ENCODE measurements at places on chromosomes 5 and 9. TPM values are rescaled to one million over a fixed set of nuclear protein-coding genes. Genes with fewer than 3 reads are reported as not detected.

GRCh38 chr9:104750185-104750767 is 2.8 kb downstream of the NIPSNAP3A start:
- no peak for DNase-seq

GRCh38 chr5:15938961-15939360 is 240.6 kb downstream of the MARCHF11 start:
- DNase-seq: no peak

DNA sequence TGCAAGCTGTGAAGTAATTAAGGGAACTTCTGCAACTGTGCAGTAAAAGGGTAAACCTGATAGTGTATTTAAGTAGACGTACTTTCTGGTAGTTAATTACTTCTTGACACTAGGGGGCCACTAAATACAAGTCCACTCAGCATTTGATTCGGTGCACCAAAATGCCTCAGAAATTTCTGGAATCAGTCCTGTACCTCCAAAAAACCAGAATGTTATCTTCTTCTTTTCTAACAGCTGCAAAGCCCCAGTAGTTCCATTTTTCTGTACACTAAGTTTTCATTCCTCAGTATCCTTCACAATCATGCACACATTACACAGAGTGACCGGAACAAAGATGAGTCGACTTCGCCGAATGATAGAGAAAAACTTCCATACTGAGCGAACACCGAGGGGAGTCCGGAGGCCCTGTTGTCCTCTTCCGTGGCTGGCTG is 484 bp downstream of the GFM2 start:
- DNase-seq: no peak

Gene FAT2
- total RNA-seq: 0.84 TPM

DNA sequence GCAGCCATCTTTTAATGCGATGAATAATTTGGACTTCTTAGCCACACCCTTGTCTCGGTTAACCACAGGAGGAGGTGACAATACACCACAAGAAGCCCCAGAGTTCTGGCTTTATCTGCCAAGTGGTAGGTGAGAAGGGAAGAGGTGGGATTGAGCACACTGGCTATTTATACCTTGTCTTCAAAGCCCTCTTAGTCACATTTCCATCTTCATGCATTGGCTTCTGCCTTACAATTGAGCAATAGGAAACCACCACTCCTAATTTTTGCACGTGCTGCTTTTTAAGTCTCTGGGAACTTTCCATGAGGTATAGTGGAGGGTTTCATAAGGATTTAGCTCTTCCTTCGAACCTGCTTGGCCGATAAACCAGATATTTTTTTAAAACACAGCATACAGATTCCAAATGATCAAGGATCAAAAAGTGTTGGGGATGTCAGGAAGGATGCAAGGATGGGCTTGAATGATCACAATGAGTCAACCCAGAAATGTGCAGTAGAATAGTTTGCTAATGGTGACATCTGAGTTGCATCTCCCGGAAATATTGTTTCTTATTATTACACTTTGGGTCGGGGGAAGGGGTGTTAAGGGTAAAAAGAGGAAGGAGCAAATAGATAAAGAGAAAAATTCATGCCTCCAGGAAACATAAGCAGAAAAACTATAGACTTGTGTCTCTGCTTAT is 25.5 kb downstream of the PLAC8L1 start:
- peak; percentile 29 for DNase-seq

DNA sequence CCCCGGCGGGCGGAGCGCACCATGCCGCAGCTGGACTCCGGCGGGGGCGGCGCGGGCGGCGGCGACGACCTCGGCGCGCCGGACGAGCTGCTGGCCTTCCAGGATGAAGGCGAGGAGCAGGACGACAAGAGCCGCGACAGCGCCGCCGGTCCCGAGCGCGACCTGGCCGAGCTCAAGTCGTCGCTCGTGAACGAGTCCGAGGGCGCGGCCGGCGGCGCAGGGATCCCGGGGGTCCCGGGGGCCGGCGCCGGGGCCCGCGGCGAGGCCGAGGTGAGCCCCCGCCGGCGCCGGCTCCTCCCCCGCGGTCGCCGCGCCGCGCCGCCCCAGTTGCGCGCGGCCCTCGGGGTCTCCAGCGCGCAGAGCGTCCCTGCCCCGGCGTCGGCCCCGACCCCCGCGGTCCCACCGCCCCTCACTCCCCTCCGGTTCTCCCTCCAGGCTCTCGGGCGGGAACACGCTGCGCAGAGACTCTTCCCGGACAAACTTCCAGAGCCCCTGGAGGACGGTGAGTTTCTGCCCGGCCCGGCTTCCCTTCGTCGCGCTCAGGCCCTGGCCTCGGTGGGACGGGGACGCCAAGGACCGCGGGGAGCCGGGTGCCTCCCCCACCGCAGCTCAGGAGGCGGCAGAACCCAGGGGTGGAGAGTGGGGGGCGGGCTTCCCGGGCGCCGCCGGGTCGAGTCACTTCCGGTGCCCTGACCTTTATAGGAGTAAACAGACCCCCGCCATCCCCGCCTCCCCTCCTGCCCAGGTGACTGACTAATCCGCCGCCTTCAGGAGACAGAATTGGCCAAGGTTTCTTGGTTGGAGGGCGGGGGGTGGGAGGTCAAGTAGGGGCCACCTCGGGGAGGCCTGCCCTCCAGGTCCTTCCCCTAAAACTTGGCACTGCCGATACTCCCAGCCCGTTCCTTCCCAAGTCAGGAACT is 665 bp downstream of the TCF7 start:
- no peak for DNase-seq

Gene ELOVL7
- 11.3 TPM for total RNA-seq

- no peak for DNase-seq
These were observed 179.6 kb downstream of the MLLT3 start for GRCh38 chr9:20442461-20443319.

- DNase-seq: no peak
These were observed 41.9 kb upstream of the CTSL start for GRCh38 chr9:87683751-87684626.

DNA sequence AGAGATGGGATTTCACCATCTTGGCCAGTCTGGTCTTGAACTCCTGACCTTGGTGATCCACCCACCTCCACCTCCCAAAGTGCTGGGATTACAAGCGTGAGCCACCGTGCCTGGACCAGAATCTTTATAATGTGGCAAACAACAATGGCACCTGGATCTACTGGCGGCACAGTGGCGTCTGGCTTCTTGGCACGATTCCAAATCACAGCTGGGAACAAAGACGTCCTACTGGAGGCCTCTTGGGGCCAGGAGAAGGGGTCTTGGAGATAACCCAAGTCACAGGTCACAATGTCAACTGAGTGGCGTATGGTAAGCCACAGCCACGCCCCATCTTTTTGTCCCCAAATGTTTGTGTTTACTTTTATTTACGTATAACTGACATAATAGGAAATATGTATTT is 77.8 kb upstream of the RAPGEF1 start:
- no peak for DNase-seq

GRCh38 chr9:5557606-5558587 is 47.6 kb downstream of the PDCD1LG2 start:
- DNase-seq: no peak

GRCh38 chr5:95887977-95888376 is 65.5 kb upstream of the GLRX start:
- DNase-seq: no peak

DNA sequence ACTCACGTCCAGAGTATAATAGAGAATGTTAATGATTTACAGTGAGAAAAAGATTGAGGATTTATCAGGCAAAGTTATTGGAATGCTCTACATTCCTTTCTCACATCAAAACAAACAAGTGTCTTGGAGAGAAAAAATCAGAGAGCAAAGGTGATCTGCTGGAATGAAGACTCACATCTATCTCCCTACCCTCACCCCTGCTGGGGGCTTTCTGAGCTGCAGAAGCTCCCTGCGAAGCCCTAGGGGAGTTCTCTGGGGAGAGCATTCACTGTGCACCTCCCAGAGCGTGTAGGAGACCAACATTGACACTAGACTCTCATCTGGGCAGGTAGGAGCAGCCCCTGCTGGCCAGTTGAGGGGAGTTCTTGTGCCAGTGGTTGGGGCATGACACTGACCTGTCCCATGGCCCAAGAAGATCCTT is 76.6 kb upstream of the ADAMTS16 start:
- peak; percentile 70 for DNase-seq

DNA sequence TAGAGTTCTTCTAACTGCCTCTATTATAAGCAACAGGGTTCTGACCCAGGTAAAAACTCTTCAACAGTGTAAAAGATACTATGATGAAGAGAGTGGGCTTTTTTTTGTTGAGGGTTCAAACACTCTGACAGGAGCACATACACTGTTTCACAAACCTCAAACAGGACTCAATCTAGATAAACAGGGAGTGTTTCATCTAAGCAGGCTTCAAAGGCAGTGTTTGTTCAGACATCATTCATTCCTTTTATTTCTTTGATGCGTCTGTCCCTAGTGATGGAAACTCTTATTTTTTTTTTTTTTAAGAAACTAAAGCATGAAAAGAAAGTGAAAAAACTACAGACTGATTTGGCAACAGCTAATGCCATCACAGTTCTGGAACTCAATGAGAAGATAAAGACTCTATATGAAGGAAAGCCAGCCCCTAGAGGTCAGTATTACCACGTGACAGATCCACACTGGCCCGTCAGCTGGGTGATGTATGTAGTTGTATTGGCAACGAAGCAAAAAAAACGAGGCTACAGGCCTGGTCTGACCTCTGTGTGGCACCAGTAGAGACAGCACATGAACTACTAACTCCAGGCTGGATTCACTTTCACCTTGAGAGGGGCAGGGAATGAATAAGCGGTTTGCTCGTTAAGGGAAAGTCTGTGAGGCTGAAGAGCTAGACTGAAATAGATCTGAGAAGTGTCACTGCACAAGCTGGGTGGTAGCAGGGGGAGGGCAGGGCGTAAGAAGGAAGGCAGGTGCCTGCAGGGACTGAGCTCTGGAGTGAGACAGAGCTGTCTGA is 172.2 kb downstream of the CCDC192 start:
- peak; percentile 98 for DNase-seq

GRCh38 chr5:154801083-154801482 is 45.9 kb downstream of the LARP1 start:
- peak; percentile 43 for DNase-seq

Gene SMIM33
- total RNA-seq: not detected

Gene PLPP7
- total RNA-seq: 1.7 TPM

GRCh38 chr5:4563400-4563799 is 576.7 kb upstream of the ADAMTS16 start:
- DNase-seq: no peak

- DNase-seq: no peak
These were observed 1937.1 kb upstream of the WWC1 start for GRCh38 chr5:166354332-166354731.

DNA sequence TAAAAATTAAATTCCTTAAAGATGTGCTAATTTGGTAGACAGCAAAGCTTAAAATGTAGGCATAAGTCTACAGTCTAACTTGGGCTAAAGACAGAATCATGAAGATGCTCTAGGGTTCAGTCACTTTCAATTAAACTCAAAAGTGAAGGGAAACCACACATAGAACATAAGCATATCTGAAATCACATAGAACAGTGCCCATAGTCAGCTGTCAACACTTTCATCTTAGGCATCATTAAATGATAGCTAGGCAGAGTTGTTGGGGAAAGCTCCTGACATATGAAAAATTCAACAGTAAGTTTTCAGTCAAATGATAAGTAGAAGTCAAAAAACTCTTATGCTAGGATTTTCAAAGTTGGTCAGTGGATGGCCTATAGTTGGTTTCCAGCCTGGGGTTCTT is 11.0 kb downstream of the DAB2 start:
- DNase-seq: no peak

Gene SHOC1
- total RNA-seq: not detected

Gene NPR3
- total RNA-seq: 2.6 TPM

Gene TLR4
- total RNA-seq: 5.9 TPM

DNA sequence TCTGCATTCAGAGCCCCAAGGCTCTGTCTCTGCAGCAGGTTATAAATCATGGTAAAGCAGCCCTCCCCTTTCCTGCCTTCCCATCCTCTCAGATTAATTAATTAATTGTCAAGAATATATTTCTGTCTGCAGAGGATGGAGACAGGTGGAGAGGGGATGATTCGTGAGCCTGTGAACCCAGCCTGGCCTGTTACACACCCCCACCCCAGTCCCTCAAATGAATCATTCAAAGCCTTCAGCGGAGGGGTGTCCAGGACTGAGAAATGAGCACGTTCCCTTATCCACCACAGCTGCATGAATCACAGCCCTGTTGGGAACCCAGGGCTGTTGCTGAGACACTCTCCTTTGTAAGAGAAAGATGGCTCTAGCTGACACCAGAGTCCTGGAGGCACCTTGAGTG is 56.0 kb downstream of the NIPAL4 start:
- peak; percentile 37 for DNase-seq

Gene TEK
- 1.5 TPM for total RNA-seq
